ENCODE measurements at places on chromosomes 11 and 22. TPM values are rescaled to one million over a fixed set of nuclear protein-coding genes. Genes with fewer than 3 reads are reported as not detected.
A peak's percentile ranks its signal among the peaks of the same experiment; 100 is the strongest.

The FGF19 gene
- polyA plus RNA-seq = not detected

The UCP2 gene
- polyA plus RNA-seq = 57.8 TPM

The TENM4 gene
- polyA plus RNA-seq = 19.0 TPM

The OR6T1 gene
- not detected for polyA plus RNA-seq

The CNIH2 gene
- polyA plus RNA-seq = 3.3 TPM

The ZNF214 gene
- 4.4 TPM for polyA plus RNA-seq

- DNase-seq = no peak
- H3K4me1 ChIP-seq = peaks cover 8% of the 10 kb centered on the region
- H3K27ac ChIP-seq = no peak overlapping the region
- no peaks in the 10 kb centered on the region for H3K27me3 ChIP-seq
- H3K4me3 ChIP-seq = no peak overlapping the region
- H3K36me3 ChIP-seq = no peaks in the 10 kb centered on the region
Observed at GRCh38 chr11:83971063-83971462, 684.9 kb upstream of the CCDC90B start.

DNA sequence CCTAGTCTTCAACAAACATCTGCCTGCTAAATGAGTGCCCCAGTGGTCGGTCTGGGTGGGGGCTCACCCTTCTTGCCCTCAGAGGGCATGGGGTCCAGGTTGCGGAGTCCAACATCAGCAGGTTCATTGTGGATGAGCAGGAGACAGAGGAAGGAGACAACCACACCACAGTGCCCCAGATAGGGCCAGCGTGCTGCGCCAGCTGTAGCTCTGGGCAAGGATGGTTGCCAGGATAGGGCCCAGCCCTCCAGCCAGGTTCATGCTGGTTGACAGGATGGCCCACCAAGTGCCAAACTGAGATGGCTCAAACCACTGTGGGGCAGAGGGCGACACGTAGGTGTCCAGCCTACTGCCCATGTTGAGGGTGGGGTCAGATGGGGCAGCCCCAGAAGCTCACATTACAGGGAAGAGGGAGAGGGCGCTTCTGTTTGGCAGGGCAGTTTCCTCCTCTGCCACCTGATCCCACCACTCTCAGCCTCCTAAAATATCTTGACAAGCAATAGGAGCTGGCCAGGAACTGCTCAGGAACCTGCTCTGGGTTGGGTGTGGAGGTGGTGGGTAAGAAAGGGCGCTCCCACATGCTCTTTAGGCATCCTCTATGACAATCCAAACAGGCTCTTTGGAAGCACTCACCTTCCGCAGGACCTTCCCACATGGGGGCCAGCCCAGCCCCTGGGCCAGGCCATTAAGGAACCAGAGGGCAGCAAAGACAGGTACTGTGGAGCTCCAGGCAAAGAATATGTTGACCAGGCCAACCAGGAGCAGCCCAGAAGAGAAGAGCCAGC is 2.9 kb downstream of the SLC37A4 start:
- H3K27me3 ChIP-seq = no peaks in the 10 kb centered on the region
- H3K27ac ChIP-seq = no peak overlapping the region
- H3K36me3 ChIP-seq = peaks cover 17% of the 10 kb centered on the region
- H3K4me3 ChIP-seq = no peak overlapping the region
- peaks cover 17% of the 10 kb centered on the region for H3K4me1 ChIP-seq

DNA sequence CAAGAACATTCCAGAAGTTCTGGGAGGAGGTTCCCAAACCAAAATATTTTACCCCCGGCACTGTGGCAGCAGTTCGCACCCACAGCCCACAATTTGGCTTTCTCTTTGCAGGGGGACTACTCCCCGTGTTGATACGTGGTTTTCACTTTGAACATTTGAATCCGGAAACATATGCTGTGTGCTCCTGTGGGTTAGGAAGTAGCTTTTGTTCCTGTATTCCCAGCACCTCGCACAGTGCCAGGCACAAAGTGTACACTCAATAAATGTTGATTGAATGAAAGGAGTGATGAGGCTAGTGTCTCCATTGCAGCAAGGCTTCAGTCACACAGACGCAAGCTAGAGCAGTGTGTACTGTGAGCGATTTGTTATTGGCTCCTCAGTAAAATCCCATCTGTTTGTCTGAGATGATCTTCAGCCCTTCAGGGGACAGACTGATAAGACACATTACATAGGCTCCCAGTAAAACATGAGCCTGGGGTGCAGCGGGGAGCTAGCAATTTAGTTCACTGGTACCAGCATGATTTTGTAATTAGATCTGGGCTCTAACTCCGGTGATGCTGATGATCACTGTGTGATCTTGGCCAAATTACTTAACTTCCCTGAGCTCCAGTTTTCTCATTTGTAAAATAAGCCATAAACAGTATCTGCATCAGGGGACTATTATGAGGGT is 2.2 kb downstream of the LAYN start:
- peaks cover 61% of the 10 kb centered on the region for H3K27me3 ChIP-seq
- H3K4me1 ChIP-seq = no peaks in the 10 kb centered on the region
- H3K27ac ChIP-seq = no peak overlapping the region
- no peaks in the 10 kb centered on the region for H3K36me3 ChIP-seq

DNA sequence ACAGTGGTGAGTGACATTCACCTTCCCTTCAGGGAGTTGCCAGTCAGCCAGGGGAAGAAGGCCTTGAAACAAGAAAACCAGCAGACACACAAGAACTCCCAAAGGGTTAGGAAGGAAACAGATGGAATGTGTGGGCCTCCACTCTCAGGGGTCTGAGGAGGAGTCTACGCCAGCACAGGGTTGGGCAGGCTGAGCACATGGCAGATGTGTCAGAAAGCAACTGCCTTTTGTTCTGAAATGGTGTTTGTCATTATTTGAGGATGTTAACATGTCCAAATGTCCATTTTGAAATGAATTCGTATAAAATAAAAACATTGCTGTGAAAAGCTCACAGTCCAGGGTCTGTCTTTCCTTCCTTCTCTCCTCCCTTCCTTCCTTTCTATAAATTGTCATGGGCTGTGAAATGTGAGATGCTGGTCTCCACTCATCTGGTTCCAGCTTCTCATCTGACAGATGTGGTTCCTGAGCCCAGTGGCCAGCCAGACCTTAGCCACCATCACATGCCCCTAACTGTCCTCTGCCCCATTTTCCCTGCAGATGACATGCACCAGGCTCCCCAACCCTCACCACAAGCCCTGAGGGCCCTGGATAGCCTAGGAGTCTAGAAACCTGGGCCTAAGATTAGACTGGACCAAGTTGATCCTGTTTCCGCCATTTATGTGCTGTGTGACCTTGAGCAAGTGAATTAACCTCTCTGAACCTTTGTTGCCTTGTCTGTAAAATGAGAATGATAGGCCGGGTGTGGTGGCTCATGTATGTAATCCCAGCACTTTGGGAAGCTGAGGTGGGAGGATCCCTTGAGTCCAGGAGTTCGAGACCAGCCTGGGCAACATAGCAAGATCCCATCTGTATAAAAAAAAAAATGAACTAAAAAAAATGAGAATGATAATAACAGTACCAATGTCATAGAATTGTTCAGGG is 56.2 kb upstream of the CRYBB3 start:
- H3K27ac ChIP-seq = no peak overlapping the region
- H3K4me3 ChIP-seq = no peak overlapping the region
- no peaks in the 10 kb centered on the region for H3K36me3 ChIP-seq
- H3K4me1 ChIP-seq = no peaks in the 10 kb centered on the region

DNA sequence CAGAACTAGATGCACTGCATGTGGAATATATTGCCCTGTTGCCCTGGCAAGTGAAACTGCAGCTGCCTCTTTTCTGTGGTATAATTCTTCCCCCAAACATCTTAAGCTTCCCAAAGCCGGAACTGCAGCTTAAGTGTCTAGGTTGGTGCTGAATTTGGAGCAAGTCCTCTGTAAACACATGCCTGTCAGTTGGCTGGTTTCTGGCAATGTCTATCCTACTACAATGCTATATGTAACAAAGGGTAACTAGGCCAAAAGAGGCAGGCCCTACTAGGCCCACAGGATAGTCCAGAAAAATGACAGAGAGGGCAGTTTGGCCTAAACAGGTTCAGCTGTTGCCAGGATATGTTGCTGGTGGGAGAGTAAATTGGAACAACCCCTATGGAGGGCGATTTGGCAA is 27.9 kb downstream of the ASCC2 start:
- H3K4me3 ChIP-seq = no peak overlapping the region
- no peak overlapping the region for H3K27ac ChIP-seq
- DNase-seq = peak; percentile 8
- H3K36me3 ChIP-seq = peaks cover 31% of the 10 kb centered on the region
- H3K4me1 ChIP-seq = no peaks in the 10 kb centered on the region
- H3K27me3 ChIP-seq = no peaks in the 10 kb centered on the region

DNA sequence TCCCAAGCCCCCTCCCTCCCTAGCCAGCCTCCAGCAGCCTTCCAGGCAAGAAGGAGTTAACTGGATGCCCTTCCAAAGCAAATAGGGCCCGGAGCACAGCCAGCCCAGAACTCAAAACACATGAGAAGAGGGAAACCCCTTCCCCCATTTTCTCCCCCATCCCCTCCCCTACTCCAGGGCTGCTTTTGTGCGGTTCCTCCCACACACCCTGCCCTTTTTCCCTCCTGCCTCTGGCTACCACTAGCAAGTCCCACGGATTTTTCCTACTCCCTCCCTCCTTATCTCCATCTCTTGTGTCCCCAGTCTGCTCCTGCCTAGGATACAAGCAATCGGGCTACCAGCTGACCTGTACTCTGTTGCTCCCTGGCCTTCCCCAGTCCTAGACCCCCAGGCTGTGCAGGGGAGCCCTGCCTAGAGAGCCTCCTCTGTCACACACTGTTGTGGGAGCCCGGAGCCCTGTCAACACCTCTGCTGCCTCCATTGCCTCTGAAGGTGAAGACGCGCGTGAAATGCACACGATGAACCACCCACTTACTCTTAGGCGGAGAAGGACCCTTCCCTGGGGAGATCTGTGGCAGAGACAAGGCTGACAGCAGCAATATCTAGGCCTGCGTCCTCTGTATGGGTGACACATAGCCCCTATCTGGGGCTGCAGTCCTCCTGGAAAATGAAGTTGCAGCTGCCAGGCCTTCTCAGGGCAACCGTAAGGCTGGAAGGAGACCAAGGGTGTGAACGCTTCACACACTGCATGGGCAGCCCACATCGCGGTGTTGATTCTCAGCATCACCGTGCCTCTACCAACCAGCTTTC is 282.8 kb downstream of the MN1 start:
- DNase-seq = peak; percentile 33
- no peaks in the 10 kb centered on the region for H3K27me3 ChIP-seq
- no peak overlapping the region for H3K4me3 ChIP-seq
- peaks cover 6% of the 10 kb centered on the region for H3K4me1 ChIP-seq

DNA sequence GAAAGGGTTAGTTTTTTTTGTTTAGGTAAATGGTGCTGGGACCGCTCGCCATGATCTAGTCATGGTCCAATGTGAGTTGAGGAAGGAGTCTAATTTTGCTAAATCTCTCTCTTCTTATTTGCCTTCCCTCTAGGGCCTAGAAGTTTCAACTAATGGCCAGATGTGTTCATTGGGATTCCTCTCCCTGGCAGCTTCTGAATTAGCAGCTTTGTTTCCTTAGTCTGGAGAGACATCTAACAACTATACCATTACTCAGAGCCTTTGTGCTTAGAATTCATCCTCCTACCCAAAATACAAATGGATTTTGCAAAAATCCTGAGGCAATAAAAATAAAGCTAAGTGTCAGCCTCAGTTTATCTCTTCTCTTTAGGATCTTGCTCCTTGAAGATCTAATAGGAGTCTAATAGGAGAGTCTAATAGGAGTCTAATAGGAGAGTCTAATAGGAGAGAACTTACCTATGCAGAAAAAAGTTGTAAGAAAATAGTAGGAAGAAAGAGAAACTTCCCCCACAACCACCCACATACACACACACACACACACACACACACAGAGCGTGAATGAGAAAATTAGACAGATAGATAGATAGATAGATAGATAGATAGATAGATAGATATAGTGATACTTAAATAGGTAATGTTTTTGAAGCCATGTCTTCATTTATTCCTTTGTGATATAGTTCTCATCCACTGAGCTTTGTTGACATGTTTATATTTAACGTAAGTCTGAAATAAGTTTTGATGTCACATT is 980.5 kb upstream of the CNTN5 start:
- no peak overlapping the region for H3K4me3 ChIP-seq
- H3K36me3 ChIP-seq = no peaks in the 10 kb centered on the region
- no peak for DNase-seq
- H3K4me1 ChIP-seq = no peaks in the 10 kb centered on the region
- H3K27ac ChIP-seq = no peak overlapping the region
- no peaks in the 10 kb centered on the region for H3K27me3 ChIP-seq

DNA sequence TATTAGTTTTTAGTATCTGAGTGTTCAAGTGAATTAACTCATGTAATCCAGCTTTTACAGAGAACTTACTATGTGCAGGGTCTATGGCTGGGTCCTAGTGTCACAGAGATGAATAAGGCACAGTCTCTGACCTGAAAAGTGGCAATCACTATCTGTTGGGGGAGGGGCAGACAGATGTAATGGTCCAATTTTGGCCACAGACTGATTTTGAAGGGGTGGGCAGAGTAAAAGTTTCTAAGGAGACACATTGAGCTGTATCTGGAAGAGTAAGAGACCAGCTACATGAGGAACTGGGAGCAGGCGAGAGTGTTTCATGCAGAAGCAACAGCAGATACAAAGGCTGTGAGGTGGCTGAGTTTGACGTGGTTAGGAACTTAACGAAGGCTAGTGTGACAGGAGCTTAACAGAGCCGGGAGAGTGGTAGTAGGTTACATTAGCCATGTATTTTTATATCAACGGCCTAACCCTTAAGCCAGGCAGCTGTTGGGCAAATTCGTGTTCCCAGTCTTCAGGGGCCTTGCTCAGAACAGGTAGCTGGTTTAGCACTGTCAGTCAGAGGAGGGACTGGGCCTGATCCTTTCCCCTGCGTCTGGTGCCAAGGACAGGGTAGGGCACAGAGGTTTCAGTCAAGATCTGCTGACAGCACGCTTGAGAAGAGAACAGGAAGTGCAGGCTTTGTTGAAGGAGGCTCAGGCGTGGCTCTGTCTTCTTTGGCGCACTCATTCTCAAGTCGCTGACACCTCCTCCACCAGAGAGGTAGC is 1.4 kb upstream of the STIM1 start:
- no peaks in the 10 kb centered on the region for H3K27me3 ChIP-seq
- no peak overlapping the region for H3K27ac ChIP-seq
- no peak for DNase-seq
- H3K4me1 ChIP-seq = peaks cover 26% of the 10 kb centered on the region
- no peaks in the 10 kb centered on the region for H3K36me3 ChIP-seq
- no peak overlapping the region for H3K4me3 ChIP-seq

DNA sequence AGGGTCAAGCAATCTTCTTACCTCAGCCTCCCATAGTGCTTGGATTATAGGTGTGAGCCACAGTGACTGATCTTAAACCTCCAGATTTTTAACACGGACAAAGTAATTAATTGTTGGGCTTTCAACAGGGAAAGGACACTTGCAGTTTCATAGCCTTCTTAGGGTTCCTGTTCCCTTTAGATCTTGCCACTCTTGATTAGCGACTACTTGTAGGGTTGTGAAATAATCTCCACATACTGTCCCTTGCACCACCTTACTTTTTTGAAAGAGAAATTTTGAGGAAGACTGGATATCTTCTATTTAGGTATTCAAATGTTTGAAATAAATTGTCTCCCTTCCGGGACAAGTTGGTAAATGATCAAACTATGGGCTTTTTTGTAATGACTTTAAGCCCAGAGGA is 7.6 kb downstream of the MS4A4E start:
- H3K27ac ChIP-seq = no peak overlapping the region
- no peak for DNase-seq
- H3K4me3 ChIP-seq = no peak overlapping the region
- no peaks in the 10 kb centered on the region for H3K36me3 ChIP-seq
- no peaks in the 10 kb centered on the region for H3K4me1 ChIP-seq
- H3K27me3 ChIP-seq = no peaks in the 10 kb centered on the region

Measured in cardiac muscle cell (in vitro differentiated cells and primary cell).